ENCODE measurements at places on chromosomes 16 and 17. TPM values are rescaled to one million over a fixed set of nuclear protein-coding genes. Genes with fewer than 3 reads are reported as not detected.

The CDK5R1 gene
- 255 TPM for total RNA-seq

The PALB2 gene
- total RNA-seq, result 12.0 TPM

The ALDH3A2 gene
- 96.1 TPM for total RNA-seq

The TBC1D3D gene
- 1.6 TPM for total RNA-seq

The NSRP1 gene
- 7.2 TPM for total RNA-seq

The RNF151 gene
- not detected for total RNA-seq

The AOC3 gene
- total RNA-seq, result 0.16 TPM

The PIGQ gene
- total RNA-seq, result 18.1 TPM

The FBXW10 gene
- 0.47 TPM for total RNA-seq

The ENPP7 gene
- not detected for total RNA-seq

The HAS3 gene
- 6.6 TPM for total RNA-seq

The ARHGAP44 gene
- total RNA-seq, result 16.4 TPM
